ENCODE measurements at places on chromosomes 13 and 19.

DNA sequence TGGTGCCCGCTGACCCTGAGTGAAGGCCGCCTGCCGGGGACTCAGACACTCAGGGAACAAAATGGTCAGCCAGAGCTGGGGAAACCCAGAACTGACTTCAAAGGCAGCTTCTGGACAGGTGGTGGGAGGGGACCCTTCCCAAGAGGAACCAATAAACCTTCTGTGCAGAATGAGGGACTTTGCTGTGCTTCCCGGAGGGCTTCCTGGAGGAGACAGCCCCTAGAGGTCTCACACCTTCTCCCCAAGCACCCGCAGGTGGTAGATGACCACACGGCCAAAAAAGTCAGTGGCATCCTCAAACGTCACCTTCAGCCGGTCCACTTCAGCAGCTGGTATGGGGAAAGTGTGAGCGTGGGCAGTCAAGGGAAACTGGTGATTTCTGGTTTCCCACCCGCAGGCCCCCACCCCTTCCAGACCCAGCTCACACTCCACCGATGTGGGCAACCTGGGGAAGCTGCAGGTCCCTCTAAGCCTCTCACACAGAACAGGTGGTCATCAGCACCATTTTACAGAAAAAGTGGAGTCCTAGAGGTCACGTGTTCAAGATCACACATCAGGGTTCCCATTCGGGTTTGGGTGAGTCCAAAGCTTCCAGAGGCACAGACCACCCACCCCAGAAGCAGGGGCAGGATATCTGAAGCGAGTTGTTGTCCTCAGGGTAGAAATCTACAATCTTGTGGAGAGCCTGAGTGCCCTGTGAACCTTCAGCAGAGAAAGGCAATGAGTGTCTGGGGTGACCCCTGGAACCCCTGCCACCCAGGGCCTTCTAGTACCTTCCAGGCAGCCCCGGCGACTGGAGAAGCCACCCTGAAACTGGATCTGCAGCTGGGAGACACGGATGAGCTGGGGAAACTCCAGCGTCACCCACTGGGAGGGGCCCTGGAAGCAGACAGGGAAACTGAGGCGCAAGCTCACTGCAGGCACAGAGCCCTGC is 1.2 kb downstream of the NR2C2AP start:
- DNase-seq: no peak

DNA sequence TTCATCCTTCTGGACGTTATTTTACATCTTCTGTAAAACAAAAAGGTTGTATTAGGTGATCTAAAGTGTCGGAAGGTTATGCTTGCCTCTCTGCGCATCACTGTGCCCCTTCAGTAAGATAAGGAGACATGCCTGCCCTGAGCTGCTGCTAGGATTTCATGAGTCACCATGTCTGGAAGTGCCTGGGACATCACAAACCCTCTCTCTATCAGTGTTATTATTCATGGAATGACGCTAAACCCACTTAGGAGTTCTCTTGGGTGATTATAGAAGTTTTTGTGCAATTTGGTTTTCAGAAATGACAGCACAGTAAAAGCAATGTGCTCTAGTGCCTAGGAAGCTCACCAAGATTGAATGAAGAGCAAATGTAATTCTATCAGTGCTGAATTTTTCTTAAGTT is 617.7 kb downstream of the DCT start:
- no peak for DNase-seq

DNA sequence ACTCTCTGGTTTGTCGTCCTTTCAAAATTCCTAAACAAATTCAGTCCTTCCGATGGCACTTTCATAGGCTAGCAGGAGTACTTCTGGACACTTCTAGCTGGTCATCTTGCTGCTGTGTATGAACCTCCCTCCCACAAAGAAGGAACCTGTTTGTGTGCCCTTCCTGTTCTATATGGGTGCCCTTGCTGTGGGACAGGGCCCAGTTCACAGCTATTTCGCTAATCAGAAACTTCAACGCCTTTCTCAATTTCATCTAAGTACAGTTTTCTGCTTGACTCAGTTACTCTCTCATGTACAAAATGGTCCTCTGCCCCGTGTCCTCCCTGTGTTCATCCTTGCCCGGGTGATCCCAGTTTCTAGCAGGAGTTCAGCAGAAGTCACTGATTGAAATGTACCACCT is 96.1 kb downstream of the STARD13 start:
- no peak for DNase-seq

DNA sequence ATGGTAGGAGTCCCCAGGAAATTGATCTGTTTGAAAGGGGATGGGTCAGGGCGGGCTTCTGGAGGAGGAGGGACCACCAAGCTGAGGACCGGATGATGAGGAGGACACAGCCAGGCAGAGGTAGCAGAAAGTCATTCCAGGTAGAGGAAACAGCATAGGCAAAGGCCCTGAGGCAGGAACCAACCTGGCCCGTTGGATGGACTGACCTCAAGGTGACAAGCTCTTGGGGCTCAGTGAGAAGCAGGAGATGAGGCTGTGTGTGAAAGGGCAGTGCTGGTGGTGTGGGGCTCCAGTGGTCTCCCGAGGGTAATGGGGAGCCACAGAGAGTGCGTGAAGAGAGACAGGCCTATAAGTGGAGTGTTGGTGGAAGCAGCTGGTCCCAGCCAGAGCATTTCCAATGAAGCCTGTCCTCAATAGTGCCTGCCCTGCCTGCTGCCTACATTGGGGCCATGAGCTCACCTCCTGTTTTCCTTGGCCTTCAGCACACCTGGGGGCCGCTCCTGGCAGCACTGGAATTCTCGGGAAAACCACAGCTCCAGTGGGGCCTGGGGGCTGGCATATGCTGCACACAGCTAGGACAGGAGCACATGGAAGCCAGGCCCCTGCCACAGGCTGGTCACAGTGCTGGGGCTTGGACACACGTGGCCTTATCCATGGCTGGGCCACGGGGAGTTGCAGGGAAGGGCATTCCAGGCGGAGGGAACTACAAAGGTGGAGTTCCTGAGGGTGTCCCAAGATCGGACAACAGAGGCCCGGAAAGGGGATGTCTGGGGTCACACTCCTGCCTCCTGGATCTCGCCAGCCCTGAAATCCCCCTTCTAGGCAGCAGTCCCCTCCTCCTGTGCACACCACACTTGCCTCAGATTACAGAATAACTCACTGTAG is 2.3 kb upstream of the COMP start:
- DNase-seq: peak; percentile 47

GRCh38 chr19:46186101-46186716 is 38.2 kb downstream of the IGFL2 start:
- DNase-seq: no peak

DNA sequence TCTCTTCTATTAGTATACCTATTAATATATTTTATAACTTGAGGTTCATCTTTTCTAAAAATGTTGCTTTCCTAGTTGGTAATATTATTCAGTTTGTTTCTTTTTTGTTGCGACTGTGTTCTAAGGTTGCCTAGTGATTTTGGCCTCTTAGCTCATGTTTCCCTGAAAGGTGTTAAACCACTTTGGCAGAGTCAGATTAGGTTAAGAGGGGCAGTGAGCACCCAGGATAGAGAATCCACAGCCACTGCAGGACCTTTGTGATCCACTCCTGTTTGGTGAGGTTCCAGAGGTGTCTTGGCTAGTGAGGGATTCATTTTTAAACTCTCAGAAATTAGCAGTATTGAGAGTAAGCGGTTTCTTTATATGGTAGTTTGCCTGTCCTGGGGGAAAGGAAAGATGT is 14.9 kb upstream of the GPR18 start:
- no peak for DNase-seq

- DNase-seq: no peak
These were observed 118.8 kb downstream of the LMO7 start for GRCh38 chr13:75754936-75755335.

- no peak for DNase-seq
These were observed 63.8 kb downstream of the KCTD15 start for GRCh38 chr19:33860312-33861090.

- peak; percentile 41 for DNase-seq
These were observed 5.6 kb downstream of the APC2 start for GRCh38 chr19:1455336-1456120.

GRCh38 chr19:41441321-41441945 is 1.5 kb upstream of the ERICH4 start:
- DNase-seq: no peak

- peak; percentile 76 for DNase-seq
These were observed 11.4 kb upstream of the IGFL1 start for GRCh38 chr19:46218160-46218559.

DNA sequence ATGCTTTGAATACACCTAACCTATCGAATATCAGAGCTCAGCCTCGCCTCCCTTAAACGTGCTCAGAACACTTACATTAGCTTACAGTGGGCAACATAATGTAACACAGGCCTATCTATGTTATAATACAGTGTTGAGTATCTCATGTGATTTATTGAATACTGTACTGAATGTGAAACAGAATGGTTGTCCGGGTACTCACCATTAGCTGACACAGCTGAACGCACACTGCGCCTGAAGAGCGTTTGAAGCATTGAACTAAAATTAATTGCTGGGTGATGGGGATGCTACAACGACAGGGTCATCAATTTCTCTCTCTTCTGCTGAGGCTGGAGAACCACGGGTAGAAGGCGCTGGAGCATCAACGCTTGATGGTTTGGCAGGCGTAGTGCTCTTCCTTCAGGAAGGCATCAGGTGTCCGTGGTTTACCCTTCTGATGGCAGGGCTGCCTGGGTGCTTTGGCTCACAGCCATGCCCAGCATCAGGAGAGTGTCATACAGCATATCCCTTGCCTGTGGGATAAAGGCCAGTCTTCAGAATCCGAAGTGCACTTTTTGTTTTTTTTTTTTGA is 46.9 kb upstream of the UBE2L5 start:
- no peak for DNase-seq

- peak; percentile 26 for DNase-seq
These were observed 421.8 kb downstream of the DCT start for GRCh38 chr13:94057618-94058186.

DNA sequence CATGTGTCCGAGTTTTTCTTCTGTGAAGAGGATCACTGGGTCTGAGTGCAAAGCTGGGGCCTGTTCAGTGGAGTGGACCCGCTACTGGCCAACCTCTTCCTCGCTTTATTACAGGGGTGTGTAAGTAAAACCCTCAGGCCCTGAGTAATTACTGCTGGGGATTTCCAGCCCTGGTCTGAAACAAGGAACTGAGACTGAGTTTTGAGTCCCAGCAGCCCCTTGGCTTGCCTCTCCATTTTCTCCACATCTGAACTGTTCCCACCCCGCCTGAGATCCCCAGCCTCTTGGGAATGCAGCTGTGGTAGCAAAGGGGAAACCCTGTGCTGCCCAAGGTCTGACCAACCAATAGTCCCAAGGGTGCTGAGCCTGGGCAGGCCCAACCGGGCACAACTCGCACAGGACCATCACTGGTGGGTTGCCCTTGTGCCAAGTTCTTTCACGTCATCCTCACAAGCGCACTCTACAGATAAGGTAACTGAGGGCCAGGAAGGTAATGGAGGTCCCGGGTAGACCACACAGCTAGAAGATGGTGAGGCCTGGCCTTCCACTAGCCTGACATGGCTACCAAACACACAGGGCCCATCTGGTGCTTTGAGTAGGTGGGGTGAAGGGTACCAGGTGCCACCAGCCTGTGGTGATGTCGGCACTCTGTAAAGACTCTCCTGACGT is 13.7 kb upstream of the SLC35E1 start:
- DNase-seq: no peak

DNA sequence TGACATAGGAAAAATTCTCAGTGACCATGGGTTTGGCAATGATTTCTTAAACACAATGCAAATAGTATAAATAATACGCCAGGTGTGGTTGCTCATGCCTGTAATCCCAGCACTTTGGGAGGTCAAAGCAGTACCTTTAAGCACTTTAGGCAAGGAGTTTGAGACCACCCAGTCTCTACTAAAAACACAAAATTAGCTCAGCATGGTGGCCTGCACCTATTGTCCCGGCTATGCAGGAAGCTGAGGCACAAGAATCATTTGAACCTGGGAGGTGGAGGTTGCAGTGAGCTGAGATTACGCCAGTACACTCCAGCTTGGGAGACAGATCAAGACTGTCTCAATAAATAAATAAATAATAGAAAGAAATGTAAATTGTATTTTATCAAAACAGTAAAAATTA is 356.5 kb upstream of the SLITRK6 start:
- no peak for DNase-seq

DNA sequence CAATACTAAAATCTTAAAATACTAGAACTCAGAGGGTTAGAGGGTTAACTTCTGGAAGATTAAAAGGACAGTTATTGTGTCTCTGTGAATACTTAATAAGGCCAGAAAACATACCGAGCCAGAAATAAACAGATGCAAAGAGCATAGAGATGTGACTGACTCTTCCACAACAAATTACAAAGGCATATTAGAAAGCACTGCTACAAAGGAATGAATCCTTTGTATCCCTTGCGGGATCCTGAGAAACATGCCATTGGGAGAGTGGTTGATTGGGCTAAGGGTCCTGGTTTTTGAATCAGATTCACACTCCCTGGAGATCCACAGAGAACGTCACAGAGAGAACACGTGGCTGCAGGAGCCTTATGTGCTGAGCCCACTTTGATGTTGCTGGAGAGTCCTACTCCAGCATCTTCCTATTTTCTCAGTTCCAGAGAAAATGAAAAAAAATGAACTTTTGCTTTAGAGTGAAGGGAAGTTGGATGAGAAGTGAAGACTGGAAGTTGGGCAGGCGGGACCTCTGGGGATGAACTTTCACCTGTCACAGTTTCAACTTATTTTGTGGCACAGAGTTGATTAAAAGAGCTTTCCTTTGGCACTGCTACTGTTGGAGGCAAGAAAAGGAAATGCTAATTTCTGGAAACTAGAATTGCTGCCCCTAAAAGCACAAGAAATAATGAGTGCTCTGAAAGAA is 309.9 kb downstream of the DCT start:
- no peak for DNase-seq

- peak; percentile 43 for DNase-seq
These were observed 7.1 kb upstream of the CIRBP start for GRCh38 chr19:1261798-1262622.

- no peak for DNase-seq
These were observed 108.0 kb upstream of the DOCK9 start for GRCh38 chr13:99085808-99086266.
